ENCODE measurements at places on chromosomes 4 and X. TPM values are rescaled to one million over a fixed set of nuclear protein-coding genes. Genes with fewer than 3 reads are reported as not detected.
A peak's percentile ranks its signal among the peaks of the same experiment; 100 is the strongest.

The COL4A6 gene
- total RNA-seq, result 0.15 TPM

The DDX3X gene
- total RNA-seq, result 308 TPM

The ADGRG2 gene
- total RNA-seq, result 0.09 TPM

The RRH gene
- total RNA-seq, result 0.34 TPM

The TMEM156 gene
- total RNA-seq, result 10.4 TPM

DNA sequence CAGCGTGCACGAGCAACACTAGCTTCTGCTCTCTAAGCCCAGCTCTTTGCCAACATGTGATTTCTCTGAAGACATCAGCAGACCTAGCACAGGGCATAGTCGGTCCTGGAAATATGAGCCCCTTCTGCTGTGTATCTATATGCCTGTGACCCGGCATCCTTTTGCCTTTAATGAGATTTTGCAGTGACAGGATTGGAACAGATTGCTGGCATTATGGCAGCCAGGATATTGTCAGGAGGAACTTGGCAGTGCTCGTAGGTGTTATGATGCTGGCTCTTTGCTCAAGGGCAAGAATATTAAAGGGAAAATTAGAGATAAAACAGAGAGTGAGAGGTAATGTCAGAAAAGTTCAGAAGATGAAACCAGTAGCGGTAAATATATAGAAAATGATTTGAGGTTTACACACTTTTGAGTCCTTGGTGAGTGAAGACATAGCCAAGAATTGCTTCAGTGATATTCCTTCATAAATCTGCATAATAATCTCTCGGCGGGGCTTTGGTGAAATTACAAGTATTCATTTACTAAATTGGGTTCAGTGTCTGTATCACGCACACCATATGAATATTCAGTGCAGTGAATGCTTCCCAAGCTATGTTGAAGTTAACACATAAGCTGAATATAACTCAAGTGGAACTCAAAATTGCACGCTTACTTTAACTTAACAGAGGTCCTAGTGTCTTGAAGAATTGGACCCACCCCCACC is 502.1 kb upstream of the NR3C2 start:
- DNase-seq, result no peak

DNA sequence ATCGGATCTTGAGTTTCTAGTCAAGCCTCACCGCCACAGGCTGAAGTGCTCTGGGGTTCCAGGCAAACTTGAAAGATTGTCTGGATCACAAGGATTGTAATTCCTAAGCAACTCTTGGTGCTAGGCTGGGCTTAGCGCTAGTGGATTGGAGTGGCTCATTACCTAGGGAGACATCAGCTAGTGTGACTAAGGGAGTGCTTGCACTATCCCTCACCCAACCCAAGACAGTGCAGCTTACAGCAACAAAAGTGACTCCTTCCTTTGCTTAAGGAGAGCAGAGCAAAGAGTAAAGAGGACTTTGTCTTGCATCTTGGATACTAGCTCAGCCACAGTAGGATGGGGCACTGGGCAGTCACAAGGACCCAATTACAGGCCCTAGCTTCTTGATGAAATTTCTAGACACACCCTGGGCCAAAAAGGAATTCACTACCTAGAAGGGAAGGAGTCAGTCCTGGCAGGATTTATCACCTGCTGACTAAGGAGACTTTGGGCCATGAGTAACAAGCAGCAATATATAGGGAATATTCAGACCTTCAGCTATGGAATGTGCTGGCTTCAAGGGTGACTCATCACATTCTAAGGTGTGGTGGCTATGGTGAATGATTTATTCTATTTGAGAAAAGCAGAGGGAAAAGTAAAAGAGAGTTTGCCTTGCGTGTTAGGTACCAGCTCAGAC is 1212.4 kb downstream of the PCDH18 start:
- peak; percentile 34 for DNase-seq

DNA sequence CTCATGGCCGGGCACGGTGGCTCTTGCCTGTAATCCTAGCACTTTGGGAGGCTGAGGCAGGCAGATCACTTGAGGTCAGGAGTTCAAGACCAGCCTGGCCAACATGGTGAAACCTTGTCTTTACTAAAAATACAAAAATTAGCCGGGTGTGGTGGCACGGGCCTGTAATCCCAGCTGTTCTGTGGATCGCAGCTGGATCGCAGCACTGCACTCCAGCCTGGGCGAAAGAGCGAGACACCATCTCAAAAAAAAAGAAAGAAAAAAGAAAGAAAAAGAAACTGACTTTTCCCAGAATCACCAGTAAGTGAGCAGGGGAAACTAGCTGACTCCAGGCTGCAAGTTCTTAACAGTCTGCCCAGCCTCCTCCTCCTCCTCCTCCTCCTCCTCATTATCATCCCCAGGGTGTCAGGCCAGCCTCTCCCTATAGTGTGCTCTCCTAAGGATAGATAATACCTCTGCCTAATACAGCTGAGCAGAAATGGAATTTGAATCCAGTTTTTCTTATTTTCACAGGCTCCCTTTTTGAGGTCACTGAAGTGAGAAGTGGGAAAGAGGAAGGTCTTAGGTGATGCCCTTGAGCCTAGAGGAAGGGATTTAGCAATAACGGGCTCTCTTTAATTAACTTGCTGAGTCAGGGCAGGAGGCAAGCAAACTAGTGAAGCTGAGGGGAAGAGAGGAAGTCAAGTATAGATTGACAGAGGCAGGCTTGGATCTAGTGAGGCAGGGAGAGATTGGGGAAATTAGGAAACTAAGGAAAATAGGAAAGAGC is 11.8 kb upstream of the ELF2 start:
- DNase-seq, result no peak

DNA sequence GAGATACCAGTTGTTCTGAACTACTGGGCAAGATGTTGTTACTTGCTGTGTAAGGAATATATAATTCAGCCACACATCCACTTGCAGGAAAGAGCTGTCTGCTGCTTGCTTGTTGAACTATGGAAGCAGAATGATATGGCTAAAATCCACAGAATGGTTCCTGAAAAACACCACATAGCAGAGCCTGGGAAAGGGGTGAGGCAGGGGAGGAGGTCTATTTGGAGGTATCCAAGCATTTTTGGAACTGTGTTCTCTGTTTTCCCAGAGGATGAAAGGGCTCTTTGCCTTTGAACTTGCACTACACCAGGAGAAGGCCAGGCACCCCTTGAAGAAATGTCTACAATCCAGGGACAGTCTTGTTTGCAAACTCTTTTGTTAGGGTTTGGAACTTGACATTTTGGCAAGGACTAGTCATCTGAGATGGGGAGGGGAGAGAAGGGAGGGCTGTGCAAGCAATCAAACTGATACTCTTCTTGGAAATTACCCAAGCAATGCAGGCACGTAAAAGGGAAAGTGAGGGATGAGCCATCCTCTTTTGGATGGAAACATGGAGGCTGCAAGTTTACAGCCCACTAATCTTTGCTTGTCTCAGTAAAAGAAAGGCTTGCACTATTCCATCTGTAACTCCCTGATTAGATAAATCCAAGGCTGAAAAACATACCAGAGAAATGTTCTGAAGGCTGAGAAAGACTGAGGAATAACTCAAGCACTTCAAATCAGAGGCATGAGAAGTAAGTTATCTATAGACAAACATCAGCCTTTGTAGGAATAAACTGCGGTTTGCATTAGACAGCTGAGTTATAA is 141.0 kb downstream of the TSPAN5 start:
- no peak for DNase-seq

DNA sequence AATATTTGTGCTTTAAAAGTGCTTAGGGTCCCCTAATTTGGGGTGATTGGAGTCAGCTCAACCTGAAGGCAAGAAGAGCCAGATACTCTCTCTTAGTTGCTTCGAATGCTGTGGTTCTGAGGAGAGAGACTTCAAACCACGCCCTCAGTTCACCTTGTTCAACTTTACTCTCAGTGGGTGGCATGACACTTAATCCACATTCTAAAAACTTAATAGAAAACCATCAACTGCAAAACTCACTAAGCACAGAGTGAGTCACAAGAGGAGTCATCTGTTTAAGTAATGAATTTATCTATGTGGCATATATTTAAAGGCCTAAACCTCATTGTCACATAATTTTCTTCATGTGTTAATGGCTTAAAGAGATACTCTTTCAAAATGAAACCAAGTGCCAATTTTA is 99.5 kb upstream of the SLC4A4 start:
- DNase-seq, result no peak

DNA sequence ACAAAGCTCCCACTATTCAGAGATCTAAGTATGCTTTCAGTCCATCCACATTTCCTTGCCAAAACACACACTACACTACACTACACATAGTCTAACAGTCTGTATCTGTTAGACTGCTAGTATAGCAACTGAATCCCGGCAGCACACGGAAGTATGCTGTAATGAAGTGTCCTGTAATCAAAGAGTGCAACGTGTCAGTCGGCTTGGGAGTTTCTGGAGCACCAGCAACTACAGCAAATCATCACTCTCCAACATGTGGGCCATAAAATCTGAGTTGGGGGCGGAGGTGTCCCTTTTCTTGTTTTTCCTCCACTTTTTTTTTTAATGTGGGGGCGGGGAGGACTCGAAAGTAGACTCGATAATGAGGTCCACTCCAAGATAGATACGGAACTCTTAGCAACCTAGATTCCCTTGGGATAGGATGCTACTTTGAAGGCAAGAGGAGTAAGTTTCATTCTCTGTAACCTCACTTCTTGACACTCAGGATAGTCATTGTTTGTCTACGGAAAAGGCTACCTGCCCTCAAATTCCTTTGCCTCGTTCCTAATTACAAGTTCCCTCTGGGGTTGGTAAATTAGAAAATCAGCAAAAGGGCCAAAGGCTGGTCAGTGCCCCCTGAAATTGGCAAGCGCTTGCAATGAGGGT is 722 bp downstream of the SLC10A7 start:
- DNase-seq, result peak; percentile 3

GRCh38 chr4:24282446-24282845 is 301.9 kb downstream of the DHX15 start:
- DNase-seq, result no peak

DNA sequence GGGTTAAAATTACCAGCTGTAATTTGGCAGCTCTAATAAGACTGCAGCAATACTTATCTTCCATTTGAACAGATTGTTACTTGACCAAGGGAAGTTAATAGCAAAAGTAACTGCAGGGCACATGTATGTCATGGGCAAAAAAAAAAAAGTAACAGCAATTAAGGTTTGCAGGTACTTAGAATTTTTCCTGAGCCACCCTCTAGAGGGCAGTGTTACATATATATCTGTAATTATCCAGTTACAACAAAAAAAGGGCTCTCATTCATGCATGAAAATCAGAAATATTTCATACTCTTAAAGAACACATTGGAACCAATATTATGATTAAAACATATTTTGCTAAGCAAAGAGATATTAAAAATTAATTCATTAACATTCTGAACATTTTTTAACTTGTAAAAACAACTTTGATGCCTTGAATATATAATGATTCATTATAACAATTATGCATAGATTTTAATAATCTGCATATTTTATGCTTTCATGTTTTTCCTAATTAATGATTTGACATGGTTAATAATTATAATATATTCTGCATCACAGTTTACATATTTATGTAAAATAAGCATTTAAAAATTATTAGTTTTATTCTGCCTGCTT is 25.1 kb downstream of the XIAP start:
- peak; percentile 42 for DNase-seq

- DNase-seq, result no peak
Measured at GRCh38 chrX:24243692-24244091, 70.2 kb downstream of the SUPT20HL2 start.

GRCh38 chr4:24229978-24230377 is 340.1 kb upstream of the PPARGC1A start:
- no peak for DNase-seq

DNA sequence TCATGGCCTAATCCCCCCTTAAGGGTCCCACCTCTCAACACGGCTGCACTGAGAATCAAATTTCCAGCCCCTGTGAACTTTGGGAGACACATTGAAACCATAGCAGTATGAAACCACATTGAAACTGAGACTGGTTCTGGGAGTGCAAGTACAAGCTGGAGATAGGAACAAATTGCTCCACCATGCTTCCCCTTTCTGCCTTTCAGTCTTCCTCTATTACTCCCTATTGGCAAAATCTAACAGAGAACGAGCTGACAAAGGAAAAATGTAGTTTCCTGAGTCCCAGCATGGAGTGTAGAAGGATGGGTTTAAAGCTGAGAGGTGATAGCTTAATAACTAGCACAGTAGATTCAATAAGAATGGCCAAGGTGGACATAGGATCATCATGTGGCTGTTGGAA is 161.7 kb upstream of the RPL34 start:
- DNase-seq, result no peak

- no peak for DNase-seq
Measured at GRCh38 chrX:119105826-119106225, 21.8 kb downstream of the KIAA1210 start.

DNA sequence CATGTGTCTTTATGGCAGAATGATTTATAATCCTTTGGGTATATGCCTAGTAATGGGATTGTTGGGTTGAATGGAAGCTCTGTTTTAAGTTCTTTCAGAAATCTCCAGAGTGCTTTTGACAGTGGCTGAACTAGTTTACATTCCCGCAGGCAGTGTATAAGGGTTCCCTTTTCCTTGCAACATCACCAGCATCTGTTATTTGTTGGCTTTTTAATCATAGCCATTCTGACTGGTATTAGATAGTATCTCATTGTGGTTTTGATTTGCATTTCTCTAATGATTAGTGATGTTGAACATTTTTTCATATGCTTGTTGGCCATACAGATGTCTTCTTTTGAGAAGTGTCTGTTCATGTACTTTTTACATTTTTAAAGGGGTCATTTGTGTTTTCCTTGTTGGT is 129.8 kb downstream of the TBCK start:
- DNase-seq, result no peak

GRCh38 chr4:53015681-53016080 is 153.6 kb downstream of the RASL11B start:
- DNase-seq, result no peak

DNA sequence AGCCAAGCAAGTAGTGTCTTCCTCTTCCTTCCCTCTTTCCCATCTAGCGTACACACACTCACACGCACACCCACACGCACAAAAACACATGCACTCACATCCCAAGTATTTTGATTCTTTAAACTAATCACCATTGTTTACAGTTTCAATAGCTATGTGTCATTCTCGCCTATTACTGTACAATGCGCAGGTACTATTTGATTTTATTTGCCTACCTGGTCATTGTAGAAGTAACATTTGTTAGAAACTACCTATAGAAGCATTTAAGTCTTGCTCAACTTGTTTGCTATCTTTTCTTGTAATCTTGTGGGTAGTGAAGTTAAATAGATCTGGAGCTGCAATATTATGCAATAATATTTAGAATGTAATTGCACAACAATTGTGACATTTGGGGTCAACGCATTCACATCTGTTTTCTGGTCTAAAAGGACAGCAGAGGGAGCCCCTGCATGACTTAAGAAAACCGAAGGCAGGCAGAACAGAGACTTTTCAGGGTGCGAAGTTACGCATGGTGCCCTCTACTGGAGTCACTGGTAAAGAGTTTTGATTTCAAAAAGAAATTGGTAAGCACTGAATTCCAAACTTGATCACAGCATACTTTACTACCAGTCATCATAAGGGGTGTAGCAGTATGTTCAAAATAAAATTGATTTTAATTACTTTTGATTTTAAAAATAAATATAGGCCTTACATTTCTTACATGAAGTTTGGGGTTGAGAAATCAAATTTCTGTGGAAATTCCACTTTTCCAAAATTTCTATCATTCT is 503.3 kb upstream of the FAM241A start:
- peak; percentile 75 for DNase-seq

DNA sequence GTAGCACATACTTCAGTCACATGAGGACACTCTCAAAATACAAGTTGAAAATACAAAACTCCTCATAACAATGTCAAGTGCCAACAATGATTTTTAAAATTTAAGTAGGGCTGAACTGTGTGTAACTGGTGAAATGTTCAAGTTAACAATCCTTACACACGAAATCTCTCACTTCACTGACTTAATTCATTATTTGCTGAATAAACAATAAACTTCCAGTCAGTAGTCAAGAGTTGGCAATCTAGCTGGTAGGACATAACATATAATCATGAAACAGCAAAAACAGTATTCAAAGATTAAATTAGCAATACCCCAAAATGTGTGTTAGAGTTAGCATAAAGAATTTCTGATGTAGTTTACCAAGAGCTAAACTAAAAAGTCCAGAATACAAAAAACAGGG is 1.9 kb upstream of the RAB33B start:
- DNase-seq, result no peak
